ENCODE measurements at places on chromosomes 3 and 15. TPM values are rescaled to one million over a fixed set of nuclear protein-coding genes. Genes with fewer than 3 reads are reported as not detected.

Gene FRMD5
- 1.7 TPM for polyA plus RNA-seq

Gene LRRC31
- 11.4 TPM for polyA plus RNA-seq

DNA sequence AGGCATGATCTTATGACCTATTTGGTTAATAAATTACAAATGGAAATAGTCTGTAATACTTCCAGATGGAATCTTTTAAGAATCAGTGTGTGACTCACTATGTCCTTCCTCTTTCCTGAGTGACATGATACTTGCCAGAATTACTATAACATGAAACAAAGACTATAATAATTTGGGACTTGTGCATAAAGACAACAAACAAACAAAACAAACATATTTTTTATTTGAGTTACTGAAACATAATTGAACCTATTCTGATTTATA is 1268.1 kb downstream of the OTOL1 start:
- no peak for DNase-seq

GRCh38 chr15:73900095-73900712 is 26.1 kb upstream of the LOXL1 start:
- DNase-seq: no peak

- no peak for DNase-seq
These were observed 387.3 kb upstream of the THBS1 start for GRCh38 chr15:39193611-39194010.

GRCh38 chr3:56005196-56005805 is 463.0 kb downstream of the ERC2 start:
- no peak for DNase-seq

- DNase-seq: no peak
These were observed 10.2 kb downstream of the H1-8 start for GRCh38 chr3:129553171-129553570.

DNA sequence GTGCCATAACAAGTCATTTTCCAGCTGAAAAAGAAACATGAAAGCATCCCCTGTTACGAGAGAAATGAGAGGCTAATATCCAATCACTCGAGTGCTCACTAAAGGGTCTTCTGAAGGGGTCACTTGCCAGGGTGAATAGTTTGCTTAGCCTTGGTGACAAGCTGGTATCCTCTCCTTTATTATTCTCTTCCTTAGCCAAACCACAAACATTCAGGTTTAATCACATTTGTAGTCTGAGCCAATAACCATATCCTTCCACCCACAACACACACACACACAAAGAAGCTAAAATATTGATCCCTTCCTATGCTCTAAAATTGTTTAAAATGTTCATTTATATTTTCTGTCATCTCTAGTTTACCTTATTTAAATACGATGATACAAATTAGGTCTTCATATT is 240.5 kb upstream of the TMCO5A start:
- DNase-seq: no peak

All from large intestine (tissue), 12 donors.